ENCODE measurements at places on chromosomes 4 and X.

GRCh38 chrX:100600758-100601157 is 16.0 kb downstream of the TNMD start:
- DNase-seq = no peak

GRCh38 chr4:166309286-166309685 is 436.2 kb downstream of the TLL1 start:
- DNase-seq = no peak

- no peak for DNase-seq
Observed at GRCh38 chr4:21181716-21182115, 481.5 kb downstream of the PACRGL start.

DNA sequence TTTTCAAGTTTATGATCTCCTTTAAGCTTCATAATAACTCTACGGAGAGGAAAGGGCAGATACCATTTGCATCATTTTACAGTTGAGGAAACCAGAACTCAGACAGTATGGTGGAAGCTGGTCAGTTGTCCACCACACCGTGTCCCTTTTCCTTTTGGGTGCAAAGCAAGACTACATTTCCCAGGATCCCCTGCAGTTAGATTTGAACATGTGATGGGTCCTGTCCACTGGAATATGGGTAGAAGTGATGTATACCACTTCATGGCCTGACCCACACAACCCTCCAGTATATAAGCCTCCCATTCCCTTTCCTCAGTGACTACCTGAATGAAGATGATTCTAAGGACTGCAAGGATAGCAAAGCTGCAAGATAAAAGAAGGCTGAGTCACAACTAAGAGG is 74.7 kb downstream of the BEND2 start:
- no peak for DNase-seq

DNA sequence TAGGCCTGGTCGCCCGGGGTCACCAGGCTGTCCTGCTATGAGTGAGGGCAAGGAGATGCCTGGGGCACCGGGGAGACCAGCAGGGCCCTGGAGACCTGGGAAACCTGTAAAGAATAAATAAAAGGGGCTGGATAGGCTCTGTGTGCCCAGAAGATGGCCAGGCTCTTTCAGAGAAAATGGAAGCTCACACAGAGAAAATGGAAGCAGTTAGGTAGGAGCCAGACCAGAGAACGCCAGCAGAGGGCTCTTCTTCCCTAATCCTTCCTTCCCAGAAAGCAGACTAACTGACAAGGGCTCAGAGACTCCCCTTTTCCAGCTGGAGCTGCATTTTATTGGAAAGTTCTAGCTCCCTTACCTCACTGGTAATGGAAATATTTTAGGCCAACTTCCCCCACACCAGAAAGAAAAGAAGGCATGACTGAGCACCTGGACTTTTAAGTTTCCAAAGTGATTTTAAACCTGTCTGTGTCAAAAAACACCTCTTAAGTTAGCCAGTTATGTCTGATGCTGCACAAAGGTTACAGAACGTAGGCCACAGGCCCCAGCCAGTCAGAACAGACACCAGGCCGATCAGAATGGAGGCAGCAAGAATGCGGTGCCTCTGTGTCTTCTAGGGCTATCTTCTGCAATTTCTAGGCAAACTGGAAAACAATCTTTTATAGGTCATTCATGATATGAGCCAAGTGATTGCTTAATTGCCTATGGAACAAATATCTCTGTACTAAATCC is 74.0 kb downstream of the ATG4A start:
- DNase-seq = no peak

GRCh38 chr4:169270810-169271691 is at the start of gene SH3RF1:
SH3RF1 (minus strand) TSS chr4:169270956; CDS start chr4:169269212, 1,744 bp downstream.
- DNase-seq = peak; percentile 60

- DNase-seq = no peak
Observed at GRCh38 chr4:143701365-143701764, 890 bp upstream of the FREM3 start.

- DNase-seq = no peak
Observed at GRCh38 chrX:40966213-40966820, 118.9 kb upstream of the USP9X start.

DNA sequence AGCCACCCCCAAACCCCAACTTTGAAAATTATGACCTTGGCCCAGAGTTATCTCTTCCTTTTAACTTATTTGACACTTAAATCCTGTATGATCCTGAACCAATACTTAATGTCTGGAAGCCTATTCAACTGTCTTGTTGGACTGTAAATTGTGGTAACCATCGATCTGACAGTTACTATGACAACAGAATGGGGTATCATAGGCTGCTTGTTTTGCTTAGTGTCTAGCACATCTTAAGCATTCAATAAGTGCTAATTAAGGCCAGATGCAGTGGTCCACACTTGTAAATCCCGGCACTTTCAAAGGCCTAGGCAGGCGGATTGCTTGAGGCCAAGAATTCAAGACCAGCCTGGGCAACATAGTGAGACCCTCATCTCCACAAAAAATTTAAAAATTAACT is 175.0 kb downstream of the APBB2 start:
- no peak for DNase-seq

DNA sequence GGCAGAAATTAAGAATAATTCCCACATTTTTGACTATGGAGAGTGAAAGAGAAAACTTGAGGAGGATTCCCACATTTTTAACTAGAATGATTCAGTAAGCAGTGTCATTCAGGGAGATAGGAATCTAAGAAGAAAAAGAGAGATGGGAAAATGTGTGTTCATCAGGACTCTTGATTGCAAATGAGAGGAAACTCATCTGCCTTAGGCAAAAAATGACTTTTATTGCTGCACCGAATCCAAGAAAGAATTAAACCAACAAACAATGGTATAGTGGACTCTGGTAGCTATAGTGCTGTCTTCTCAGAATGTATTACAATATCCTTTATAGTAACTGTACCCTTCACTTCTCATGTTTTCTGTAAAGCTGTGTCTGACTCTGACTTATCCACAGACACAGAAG is 15.0 kb upstream of the TMEM144 start:
- no peak for DNase-seq

- peak; percentile 36 for DNase-seq
Observed at GRCh38 chr4:146522869-146523205, 1.1 kb upstream of the SLC10A7 start.

GRCh38 chrX:127466211-127466610 is 586.0 kb downstream of the ACTRT1 start:
- DNase-seq = no peak

DNA sequence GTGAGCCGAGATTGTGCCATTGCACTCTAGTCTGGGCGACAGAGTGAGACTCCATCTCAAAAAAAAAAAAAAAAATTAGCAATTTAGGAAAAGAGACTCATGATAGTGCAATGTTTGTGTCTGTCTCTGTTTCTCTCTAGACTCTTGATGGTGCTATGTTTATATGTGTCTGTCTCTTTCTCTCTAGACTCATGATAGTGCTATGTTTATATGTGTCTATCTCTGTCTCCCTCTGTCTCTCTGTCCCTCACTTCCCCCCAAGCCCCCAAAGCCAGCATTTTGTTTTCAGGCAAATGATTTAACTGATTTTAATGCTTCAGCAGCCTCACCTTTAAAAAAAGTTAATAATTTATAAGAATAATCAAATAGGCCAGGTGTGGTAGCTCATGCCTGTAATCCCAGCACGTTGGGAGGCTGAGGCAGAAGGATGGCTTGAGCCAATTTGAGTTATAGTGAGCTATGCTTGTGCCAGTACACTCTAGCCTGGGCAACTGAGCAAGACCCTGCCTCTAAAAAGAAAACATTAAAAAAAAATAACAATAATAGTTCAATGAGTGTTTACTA is 6.9 kb downstream of the MOB1B start:
- DNase-seq = no peak

DNA sequence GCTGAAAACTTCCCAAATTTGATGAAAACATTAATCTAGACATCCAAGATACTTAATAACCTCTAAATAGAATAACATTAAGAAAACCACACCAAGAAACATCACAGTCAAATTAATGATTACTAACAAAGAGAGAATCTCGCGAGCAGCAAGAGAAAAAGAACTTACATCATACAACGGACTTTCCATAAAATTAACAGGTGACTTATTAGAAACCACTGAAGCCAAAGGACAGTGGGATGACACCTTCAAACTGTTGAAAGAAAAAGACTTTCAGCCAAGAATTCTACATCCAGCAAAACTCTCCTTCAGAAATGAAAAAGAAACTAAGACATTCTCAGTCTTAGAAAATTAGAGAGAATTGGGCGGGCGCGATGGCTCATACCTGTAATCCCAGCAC is 232.0 kb downstream of the SNCA start:
- no peak for DNase-seq

DNA sequence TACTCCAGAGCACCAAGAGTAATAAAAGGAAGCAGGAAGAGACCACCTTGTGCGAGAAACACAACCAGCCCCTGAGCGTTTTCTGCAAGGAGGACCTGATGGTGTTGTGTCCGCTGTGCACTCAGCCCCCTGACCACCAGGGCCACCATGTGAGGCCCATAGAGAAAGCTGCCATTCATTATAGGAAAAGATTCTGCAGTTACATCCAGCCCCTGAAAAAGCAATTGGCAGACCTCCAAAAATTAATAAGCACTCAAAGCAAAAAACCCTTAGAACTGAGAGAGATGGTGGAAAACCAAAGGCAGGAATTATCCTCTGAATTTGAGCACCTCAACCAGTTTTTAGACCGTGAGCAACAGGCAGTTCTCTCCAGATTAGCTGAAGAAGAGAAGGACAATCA is 5.7 kb downstream of the TRIM75 start:
- no peak for DNase-seq

- no peak for DNase-seq
Observed at GRCh38 chr4:43233321-43233720, 340.8 kb downstream of the GRXCR1 start.

DNA sequence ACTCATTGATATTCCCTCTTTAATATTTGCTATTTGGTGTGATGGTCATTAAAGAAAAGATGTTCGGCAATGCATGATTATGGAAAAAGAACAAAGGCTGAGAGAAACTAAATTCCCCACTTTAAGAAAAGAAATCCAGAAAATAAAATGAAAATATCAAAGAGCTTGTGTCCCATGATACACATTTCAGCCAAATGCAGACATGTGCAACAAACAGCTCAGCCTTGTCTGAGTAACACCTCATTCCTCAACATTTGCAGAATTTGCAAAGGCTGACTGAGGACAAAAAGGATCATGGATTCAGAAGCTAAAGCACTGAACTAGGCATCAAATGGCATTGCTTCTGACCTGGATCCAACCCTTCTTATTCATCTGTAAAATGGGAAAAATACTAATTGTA is 281.0 kb downstream of the RAB28 start:
- DNase-seq = no peak

DNA sequence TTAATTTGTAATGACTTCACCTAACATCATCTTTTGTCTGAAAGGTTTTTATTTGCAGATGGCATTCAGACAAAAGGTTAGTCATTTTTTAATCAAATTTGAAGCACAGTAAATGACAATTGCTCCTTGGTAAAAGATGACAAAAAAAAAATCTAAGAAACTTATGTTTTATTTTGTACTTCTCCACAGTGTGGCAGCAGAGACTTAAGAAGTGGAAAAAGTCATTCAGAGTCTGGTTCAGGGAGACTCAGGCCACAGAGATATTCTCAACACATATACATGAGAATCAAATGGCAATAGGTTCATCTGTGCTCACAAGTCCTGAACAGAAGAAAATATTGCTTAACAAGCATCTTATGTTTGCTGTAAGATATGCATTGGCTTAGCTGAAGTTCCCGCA is 436.2 kb downstream of the KCNIP4 start:
- peak; percentile 6 for DNase-seq

GRCh38 chr4:155444721-155445120 is 68.0 kb upstream of the MAP9 start:
- DNase-seq = no peak

DNA sequence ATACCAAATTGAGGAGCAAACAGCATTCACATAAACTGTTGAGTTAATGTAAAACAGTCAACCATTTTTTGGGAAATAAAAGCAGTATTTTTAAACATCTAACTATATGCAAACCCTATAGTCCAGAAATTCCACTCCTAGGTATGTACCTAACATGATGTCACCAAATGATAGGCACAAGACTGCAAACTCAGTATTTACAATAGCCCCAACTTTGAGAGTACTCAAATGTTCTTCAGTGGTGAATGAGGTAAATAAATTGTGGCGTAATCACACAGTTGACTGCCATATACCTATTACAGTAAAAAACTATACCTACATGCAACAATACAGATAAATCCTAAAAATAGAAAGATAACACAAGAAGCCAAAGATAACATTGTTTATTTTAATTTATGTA is 1243.8 kb upstream of the ADGRL3 start:
- DNase-seq = no peak

GRCh38 chr4:24557026-24558025 is 27.0 kb downstream of the DHX15 start:
- no peak for DNase-seq

DNA sequence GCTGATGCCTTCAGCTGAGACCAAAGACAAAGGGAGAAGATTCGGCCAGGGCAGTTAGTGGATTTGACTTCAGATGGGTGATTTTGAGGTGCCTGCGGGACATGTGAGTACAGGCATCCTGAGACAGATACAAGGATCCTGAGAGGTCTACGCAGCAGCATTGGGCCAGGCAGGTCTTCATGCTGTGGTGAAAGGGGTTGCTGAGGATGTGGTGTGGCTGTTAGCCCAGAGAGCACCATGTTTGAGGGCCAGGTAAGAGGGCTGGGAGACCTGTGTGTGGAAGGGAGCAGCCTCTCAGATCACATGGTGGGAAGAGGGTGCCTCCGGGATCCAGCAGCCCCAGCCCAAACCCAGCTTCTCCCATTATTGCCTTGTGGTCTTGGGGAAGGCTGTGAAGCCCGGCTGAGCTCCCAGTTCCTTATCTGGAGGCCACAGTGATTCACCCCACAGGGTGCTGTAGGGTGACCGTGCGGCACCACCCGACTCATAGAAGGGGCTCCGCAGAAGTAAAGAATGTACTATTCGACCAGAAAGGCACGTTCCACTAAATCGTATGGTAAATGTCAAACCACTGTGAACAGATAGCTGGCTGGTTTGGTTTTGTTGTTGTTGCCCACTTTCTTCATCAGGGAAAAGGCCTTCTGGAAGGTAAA is 27.7 kb upstream of the TADA2B start:
- no peak for DNase-seq

- DNase-seq = peak; percentile 3
Observed at GRCh38 chrX:149074398-149074797, 430.7 kb downstream of the IDS start.

GRCh38 chr4:119227690-119228089 is 15.2 kb downstream of the USP53 start:
- DNase-seq = no peak

DNA sequence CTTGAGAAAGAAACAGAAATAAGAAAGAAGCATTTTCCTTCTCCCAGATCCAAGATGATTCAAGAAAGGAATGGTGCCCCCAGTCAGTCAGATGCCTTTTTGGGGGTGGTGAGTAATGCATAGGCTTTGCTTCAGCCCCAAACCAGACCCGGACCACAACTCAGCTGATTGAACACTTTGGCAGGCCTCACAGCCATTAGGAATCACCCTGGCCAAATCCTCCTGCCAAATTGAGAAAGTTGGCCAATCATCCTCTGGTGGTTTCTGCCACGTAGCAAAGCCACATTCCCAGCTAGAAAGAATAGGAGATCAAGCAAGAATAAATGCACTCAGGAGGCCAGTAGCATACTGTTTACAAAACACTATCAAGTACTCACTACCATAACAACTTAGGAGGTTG is 33.7 kb downstream of the FRMD7 start:
- no peak for DNase-seq

- no peak for DNase-seq
Observed at GRCh38 chr4:186651624-186652023, 72.0 kb downstream of the FAT1 start.

- DNase-seq = no peak
Observed at GRCh38 chr4:36316607-36317006, 35.2 kb downstream of the DTHD1 start.

- no peak for DNase-seq
Observed at GRCh38 chr4:4689694-4690440, 148.0 kb upstream of the STX18 start.

GRCh38 chr4:30832639-30833038 is 112.5 kb downstream of the PCDH7 start:
- DNase-seq = no peak
